GM04503 (cell line): ENCODE measurements at places on chromosomes 16 and 17.

DNA sequence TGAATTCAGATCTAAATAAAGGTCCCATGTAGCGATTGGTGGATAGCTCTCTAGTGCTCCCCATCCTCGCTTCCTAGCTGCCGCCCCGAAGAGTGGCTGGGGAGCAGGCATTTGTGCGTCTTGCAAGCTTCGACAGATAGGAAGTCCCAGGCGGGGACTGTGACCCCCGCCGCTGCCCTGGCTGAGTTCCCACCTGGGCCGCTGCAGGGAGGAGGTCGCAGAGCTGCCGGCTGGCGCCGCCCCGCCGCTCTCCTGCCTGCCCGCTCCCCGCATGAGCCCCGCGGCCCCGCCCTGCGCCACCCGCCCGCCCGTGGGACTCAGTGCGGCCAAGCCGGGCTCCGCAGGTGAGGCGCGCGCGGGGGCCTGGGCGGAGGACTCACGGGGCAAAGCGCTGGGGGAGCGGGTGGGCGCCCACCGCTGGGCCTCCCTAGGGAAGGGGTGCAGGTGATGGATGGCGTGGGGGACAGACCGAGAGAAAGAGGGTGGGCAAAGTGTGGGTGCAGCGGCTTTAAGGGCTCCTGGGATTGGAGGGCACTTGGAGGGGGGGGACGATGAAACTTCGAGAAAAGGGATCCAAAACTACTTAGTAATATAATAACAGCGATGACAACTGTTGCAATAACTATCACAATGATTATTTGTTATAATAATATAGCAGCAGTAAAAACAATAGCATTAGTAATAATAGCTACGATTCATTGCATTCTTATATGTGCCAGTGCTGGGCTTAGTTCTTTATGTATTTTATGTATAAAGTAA lies at the start of gene OTOA:
OTOA (plus strand) TSS at position 80 of the 759 bp plus-strand sequence. CDS start 14,547 bp downstream, outside the sequence.
- no peak for DNase-seq

- DNase-seq = no peak
These were observed 1.7 kb upstream of the AKTIP start for GRCh38 chr16:53504665-53505064.

- no peak for DNase-seq
These were observed 1.8 kb downstream of the FLII start for GRCh38 chr17:18256776-18257175.

DNA sequence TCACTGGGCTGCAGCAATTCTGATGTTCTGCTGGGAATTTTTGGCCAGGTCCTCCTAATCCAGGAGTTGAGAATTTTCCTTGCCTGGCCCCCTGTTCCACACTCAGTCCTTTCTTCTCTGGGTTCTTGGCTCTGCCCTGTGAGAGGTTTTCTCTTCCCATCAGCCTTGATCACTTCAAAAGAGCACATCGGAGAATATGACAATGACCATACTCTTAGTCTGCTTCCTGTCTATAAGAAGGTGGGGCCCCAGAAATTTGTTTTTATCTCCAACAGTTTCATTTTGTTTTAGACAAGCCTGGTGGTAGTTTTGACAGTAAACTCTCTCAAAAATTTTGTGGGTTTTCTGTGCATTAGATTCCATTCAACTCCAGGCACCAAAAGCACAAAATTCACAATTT lies 70.7 kb downstream of the C17orf67 start:
- DNase-seq = no peak

- DNase-seq = no peak
These were observed 66.1 kb downstream of the AXIN2 start for GRCh38 chr17:65495122-65496055.

GRCh38 chr17:75877752-75878173 lies 618 bp downstream of the TRIM47 start:
- no peak for DNase-seq

DNA sequence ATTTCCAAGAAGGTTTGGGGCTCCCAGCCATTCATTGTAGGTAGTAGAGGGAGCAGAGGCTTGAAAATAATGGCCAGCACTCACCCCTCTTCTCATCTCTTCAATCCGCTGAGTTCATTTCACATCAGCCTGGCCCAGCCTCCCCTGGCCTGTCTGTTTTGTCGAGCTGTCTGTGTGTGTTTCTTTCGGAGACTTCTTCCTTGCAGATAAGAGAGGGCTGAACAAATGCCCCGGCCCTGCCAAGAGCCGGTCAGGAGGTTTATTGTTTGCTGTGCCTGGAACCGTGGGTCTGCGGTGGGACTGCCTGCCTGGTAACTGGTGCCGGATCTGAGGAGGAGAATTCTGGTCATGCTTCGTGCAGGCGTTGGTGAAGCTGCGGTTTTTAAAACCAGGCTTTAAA lies 3.4 kb downstream of the VPS4A start:
- no peak for DNase-seq

GRCh38 chr16:23114131-23114904 lies 34.9 kb downstream of the USP31 start:
- DNase-seq = no peak

DNA sequence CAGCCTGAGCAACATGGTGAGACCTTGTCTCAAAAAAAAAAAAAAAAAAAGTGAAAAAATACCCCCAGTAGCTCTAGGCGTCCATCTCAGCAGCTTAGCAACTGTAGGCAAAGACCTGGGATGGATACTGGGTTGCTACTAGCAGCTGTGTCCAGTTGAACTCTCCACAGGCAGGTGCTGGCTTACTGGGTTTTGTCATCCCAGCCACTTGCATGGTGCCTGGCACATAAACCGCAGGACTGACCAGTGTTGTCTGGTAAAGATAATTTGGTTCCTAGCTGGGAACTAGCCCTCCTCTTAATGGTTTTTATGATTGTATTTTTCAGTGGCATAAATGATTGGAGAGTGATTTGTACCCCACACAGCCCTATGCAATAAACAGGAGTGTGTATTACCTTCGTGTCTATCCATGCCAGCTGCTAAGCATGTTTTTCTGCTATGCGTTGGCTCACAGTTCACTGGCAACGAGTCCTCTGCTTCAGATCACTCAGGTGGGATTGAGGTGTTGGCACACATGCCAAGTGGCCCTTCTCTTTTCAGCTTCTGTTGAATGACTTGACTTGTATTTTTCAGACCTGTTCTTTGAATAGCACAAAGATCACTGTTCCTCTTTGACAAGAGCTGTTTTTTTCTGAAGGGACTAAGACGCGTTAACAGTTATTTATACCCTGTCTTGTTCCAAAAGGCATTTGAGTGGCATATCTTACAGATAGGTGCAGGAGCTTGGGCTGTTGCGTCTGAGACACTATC lies 352.9 kb downstream of the SNX29 start:
- DNase-seq = no peak

- DNase-seq = no peak
These were observed 65.1 kb upstream of the HAS3 start for GRCh38 chr16:69040144-69040909.

- no peak for DNase-seq
These were observed 2.6 kb downstream of the ATXN7L3 start for GRCh38 chr17:44197107-44197506.
